Midbrain (tissue), 1 donor: ENCODE measurements at places on chromosomes 6 and 20.

- DNase-seq = no peak
These were observed 28.1 kb downstream of the ROS1 start for GRCh38 chr6:117397536-117398227.

GRCh38 chr6:139932671-139933070, 558.2 kb upstream of the CITED2 start:
- no peak for DNase-seq

GRCh38 chr6:40563111-40563510, 24.1 kb downstream of the LRFN2 start:
- DNase-seq = no peak

- no peak for DNase-seq
These were observed 60.2 kb downstream of the MAFB start for GRCh38 chr20:40628877-40629276.
